Activated T-helper 1 cell treated with anti-CD3 and anti-CD28 coated beads, Interleukin-2, amount 50 U/mL, for 16 hours (primary cell): ENCODE measurements at places on chromosomes 3 and 15.

DNA sequence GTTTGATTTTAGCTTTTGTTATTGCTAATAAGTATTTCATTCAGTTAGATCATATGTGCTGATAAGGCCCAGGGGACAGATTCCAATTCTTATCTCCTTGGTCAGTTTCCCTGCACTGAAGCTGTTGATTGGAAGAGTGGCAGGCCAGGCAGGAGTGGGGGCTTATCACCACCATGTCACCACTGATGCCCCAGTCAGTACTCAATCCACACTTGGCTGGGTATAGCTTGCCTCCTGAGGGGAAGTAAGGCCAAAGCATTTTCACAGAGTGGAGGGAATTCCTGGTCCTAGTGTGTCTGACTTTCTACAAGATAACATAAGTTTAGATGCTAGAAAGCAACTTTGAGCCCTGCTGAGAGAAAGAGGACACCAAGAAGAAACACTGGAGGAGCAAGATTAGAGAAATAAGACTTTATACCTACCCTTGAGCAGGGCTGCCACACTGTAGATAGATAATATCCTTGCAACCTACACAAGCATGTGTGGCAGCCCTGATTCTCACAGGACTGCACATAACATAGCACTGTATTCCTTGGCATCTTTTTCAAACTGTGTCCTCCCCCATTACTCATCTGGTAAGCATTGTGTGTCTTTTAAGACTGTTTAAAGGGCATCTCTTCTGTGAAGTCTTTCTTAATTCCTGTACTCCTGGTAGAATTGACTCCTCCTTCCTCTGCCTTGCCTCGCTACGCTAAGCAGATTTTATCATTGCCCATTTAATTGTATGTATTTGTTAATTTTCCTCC, 24.3 kb downstream of the OXNAD1 start:
- no peak for DNase-seq

DNA sequence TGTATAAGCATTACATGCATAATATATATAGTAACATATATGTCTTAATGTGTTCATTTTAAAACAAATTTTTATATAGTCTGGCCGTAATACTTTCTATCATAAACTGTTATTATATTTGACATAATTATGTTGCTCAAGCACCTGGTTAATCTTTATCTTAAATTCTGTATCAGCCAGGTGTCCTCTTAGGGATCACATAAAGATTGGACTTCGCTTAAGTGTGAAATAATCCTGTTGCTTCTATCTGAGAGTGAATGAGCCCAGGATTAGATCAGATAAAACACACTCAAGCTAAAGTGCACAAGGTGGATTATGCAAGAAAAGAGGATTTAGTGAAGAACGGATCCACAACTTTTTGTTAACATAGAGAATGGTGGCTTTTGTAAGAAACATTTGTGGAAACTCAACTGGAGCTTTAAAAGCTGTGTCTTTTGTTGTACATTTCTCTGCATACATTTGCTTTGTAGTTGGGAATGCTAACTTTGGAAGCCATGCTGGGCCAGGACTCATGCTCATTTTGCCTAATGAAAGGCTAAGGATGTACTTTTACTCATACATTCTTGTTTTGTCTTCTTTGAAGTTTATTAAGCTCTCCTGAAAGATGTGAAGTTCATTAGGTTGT, 437.8 kb downstream of the ZIC1 start:
- no peak for DNase-seq

DNA sequence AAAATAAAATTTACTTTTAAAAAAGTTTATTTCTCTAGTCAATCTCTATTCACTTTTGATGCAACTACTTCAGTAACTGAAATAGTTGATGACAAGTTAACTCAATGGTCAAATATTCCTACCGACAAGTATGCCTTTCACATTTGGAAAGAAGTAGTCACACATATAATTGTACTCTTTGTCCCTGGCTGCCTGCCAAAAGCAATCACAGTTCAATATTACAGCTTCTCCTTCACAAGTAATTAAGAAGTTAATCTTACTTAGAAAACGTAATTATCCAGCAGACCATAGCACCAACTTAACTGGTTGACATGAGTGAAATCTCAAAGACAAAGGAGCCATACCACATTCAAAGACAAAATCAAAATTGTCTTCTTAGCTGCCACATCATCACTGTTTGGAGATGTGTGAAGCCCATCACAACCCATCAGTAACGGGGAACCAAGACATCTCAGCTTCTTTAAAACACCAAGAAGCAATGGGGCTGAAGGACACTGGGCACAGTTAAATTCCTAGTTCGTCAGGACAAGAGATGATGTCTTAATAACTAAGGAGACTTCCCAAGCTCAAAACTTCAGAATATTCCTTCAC, 86.1 kb downstream of the PLCH1 start:
- DNase-seq = no peak

DNA sequence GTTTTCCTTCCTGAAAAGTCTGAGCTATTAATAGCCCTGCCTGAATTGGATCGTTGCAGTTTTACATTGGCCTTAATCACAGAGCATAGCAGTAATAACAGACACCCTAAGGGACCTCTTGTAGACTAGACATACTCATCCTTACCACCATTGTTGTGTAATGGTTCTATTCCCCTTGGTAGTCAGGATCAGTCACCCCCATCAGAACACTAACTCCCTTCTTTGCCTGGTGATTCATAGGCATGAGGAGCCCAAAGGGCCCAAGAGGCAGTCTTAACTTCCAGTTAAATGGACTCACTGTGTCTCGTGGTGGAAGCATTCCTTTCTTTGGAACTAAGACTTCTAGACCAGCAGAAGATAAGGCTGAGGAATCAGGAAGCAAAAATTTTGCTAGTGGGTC, 20.2 kb downstream of the CGGBP1 start:
- DNase-seq = no peak

- no peak for DNase-seq
Measured at GRCh38 chr15:85463976-85464375, 83.6 kb downstream of the AKAP13 start.

GRCh38 chr3:125245521-125245920, 33.0 kb upstream of the SLC12A8 start:
- no peak for DNase-seq

DNA sequence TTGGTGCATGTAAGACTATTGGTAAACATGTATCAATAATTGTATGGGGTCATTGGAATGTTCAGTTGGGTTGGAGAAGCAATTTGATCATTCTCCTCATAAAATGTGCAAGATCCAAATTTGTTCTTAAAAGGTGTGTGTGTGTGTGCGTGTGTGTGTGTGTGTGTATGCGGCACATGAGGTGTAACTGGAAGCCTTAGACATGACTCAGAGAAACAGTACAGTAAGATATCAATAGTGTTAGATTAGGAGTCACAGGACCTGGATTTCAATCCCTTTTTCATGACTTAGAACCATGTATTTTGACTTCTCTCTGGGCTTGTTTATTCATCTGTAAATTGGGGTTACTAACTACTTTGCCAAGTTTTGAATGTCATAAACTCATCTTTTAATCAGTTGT, 38.3 kb downstream of the RSRC1 start:
- DNase-seq = no peak

- no peak for DNase-seq
Measured at GRCh38 chr15:93278006-93278405, 189.0 kb upstream of the RGMA start.

DNA sequence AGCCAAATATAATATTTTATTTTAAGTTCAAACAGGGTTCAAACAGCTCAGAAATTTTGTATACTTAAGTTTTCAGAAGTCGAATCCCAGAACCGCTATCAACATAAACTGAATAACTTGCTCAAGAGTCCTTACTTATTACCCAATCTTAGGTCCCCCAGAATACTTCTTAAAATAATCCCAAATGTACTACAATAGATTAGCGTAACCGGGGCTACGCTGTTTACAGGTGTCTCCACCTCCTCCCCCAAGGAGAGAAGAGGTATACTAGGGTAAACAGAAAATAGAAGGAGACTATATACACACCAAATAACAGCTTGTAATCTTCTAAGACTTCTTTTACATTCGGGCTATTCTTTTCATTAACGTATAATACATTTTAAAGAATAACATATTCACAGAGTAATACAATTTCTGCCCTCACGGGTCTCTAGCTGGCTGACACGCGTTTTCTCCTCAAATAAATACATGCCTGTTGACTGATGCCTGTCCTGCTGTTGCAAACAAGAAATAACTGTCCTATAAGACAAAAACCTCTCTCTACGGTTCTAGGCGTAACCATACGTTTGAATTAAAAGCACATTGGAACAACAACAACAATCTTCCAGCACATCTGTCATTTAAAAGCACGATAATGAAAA, 1.3 kb downstream of the DENND4A start:
- DNase-seq = no peak

DNA sequence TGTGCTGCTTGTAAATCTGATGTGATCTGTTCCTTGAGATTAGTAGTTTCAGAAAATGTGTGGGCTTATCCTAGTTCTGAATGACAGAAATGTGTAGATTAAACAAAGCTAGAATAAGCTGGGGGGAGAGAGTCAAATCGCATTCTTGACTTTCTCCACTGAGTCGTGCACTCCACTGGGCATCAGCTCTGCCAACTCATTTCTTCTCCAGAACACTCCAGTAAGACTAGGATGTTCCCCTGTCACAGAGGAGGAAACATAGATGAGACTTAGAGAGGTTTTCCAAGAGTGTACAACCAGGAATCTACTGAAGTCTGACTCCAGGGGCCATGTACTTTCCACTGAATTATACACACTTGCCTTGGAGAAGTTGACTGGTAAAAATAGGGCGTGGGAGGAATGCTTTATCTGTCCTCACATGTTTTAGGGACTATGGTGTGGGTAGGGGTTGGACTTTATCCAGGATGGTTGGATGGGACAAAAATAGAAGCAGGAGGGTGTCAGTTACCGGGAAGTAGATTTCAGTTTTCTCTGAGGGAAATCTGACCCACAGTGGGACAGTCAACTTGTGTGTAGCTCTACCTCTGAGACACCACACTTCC, 298.2 kb downstream of the UBE2E2 start:
- DNase-seq = no peak

DNA sequence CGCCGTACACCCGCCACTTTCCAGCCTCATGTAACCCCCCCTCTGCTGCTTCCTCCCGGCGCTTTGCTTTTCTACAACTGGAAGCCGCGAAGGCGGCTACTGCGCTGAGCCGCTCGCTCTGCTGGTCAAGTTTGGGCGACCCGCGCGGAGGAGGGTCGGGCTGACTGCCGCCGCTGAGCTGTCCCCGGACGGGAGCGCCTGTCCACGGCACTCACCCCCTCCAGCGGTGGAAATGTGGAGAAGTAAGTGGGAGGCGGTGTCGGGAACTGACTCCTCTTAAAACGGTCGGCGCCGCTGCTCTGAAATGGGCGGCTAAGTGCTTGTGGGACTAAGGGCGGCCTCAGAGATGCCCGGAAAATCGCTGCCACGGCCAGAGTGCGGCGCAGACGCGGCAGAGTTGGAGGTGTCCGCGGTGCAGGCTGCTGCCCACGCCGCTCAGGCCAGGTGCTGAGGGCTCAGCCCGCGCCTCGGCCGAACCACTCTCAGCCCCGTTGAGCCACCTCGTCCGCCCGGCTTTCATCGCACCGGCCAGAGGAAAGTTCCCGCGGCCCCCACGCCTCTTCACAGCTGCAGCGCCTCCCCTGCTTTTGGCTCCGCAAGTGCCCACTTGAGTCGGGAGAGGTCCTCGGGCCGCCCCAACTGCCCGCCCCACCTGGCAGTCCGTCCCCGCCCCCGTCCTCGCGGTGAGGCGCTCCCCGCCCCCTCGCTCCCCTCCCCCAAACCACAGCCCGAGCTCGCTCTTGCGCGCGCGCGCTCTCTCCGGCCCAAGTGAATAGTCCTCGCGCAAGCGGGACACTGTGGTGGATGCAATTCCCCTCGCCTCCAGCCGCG, at the start of gene EPHA6:
EPHA6 (plus strand) TSS at position 775 of the 831 bp plus-strand sequence.
- no peak for DNase-seq
